Mesothelial cell of epicardium (in vitro differentiated cells): ENCODE measurements at places on chromosomes 7 and 10. TPM values are rescaled to one million over a fixed set of nuclear protein-coding genes. Genes with fewer than 3 reads are reported as not detected.

DNA sequence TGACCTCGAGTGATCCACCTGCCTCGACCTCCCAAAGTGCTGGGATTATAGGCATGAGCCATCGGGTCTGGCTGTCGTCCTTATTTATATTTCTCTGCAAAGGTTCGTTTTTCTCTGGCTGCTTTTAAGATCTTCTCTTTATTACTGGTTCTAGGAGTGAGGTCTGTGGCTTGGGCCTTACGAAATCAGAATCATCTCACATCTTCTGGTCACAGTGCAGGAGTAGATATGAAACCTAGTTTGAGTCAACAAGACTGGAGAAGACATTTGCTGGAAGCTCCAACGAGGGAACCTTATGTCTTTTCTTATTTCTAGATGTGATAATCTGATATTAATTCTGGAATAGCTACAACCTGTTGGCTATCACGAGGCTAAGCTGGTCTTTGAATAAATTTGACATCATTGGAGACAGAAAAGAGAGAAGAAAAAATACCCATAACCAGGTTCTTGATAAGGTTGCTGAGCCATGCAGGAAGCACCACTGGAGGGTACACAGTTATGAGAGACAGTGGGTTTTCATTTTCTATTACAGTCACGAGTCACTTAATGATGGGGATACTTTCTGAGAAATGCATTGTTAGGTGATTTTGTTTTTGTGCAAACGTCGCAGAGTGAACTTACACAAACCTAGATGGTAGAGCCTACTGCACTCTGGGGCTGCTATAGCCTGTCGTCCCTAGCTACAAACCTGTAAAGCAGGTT is 25.6 kb upstream of the IL15RA start:
- H3K27me3 ChIP-seq = peaks cover 53% of the 10 kb centered on the region
- no peaks in the 10 kb centered on the region for H3K36me3 ChIP-seq
- no peak overlapping the region for H3K27ac ChIP-seq
- no peak for DNase-seq

DNA sequence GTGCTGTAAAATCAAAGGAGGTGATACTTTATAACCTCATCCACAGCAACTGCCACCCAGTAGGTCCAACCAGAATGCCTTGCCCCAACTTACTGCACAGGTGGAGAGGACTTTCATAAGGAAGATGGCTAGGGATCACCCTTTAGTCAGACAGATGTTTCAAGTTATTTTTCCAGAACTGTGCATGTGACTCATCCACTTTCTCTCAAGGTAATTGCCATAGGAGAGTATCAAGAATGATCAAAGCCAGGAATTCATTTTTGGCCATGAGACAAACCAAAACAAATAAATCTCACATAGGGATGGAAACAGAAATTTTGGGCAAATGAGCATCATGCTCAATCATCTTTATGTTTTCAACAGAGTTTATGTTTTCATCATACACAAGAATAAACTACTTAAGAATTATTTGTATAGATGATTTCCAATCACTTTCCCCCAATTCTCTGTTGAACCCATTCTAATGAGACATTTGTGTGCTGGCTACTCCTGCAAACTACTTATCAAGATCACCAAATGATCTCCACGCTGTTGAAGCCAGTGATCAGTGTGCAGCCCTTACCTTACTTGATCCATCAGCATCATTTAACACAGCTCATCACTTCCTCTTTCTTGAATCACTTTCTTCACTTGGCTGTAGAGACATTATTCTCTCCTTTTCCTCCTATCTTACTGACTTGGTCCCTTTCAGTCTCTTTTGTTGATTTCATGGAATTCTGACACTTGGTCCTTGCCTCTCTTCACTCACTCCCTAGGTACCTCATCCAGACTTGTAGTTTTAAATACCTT is 74.0 kb downstream of the SLC16A9 start:
- H3K4me1 ChIP-seq = no peaks in the 10 kb centered on the region
- no peak overlapping the region for H3K27ac ChIP-seq
- H3K4me3 ChIP-seq = no peak overlapping the region
- no peaks in the 10 kb centered on the region for H3K36me3 ChIP-seq
- no peak for DNase-seq
- H3K27me3 ChIP-seq = peaks cover 4% of the 10 kb centered on the region

- H3K27ac ChIP-seq = no peak overlapping the region
- H3K36me3 ChIP-seq = peaks cover 43% of the 10 kb centered on the region
- H3K4me3 ChIP-seq = no peak overlapping the region
- H3K27me3 ChIP-seq = no peaks in the 10 kb centered on the region
- H3K4me1 ChIP-seq = peaks cover 16% of the 10 kb centered on the region
These were observed 620.9 kb downstream of the TNS3 start for GRCh38 chr7:46960970-46961369.

GRCh38 chr10:130430291-130430690 is 294.1 kb downstream of the GLRX3 start:
- no peaks in the 10 kb centered on the region for H3K36me3 ChIP-seq
- H3K27me3 ChIP-seq = peaks cover 14% of the 10 kb centered on the region
- no peak overlapping the region for H3K27ac ChIP-seq
- DNase-seq = no peak
- no peaks in the 10 kb centered on the region for H3K4me1 ChIP-seq
- H3K4me3 ChIP-seq = no peak overlapping the region

GRCh38 chr7:93559639-93560491 is 14.7 kb downstream of the CALCR start:
- no peaks in the 10 kb centered on the region for H3K36me3 ChIP-seq
- H3K27ac ChIP-seq = no peak overlapping the region
- no peak overlapping the region for H3K4me3 ChIP-seq

DNA sequence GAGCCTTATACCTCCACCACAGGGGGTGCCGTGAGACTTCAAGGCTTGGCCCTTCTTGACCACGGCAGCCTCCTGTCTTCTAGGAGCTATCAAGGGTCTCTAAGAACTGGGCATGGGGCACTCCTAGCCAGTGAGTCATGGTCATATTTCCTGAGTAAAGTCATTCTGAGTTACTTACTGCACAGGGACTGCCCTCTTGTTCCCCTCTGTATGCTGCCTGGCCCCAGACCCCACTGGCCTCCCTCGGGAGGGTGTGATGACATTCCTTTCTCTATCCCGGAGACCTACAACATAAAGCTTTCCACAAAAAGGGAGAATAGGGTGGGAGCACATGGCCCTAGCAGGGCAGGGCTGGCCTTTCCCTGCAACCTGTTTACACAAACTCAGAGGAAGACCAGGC is 21.4 kb downstream of the DPCD start:
- H3K27ac ChIP-seq = no peak overlapping the region
- H3K4me1 ChIP-seq = no peaks in the 10 kb centered on the region
- no peaks in the 10 kb centered on the region for H3K27me3 ChIP-seq
- H3K36me3 ChIP-seq = peaks cover 16% of the 10 kb centered on the region
- H3K4me3 ChIP-seq = no peak overlapping the region
- DNase-seq = no peak

- peaks cover 1% of the 10 kb centered on the region for H3K27me3 ChIP-seq
- H3K4me3 ChIP-seq = peak overlapping the region; percentile 92
- H3K27ac ChIP-seq = peak overlapping the region; percentile 92
- no peaks in the 10 kb centered on the region for H3K36me3 ChIP-seq
- DNase-seq = no peak
These were observed 46.0 kb upstream of the CDK1 start for GRCh38 chr10:60732198-60732806.

- peaks cover 3% of the 10 kb centered on the region for H3K4me1 ChIP-seq
- no peak overlapping the region for H3K27ac ChIP-seq
- peaks cover 21% of the 10 kb centered on the region for H3K27me3 ChIP-seq
- DNase-seq = no peak
These were observed 64.2 kb upstream of the PITRM1 start for GRCh38 chr10:3236644-3237404.

DNA sequence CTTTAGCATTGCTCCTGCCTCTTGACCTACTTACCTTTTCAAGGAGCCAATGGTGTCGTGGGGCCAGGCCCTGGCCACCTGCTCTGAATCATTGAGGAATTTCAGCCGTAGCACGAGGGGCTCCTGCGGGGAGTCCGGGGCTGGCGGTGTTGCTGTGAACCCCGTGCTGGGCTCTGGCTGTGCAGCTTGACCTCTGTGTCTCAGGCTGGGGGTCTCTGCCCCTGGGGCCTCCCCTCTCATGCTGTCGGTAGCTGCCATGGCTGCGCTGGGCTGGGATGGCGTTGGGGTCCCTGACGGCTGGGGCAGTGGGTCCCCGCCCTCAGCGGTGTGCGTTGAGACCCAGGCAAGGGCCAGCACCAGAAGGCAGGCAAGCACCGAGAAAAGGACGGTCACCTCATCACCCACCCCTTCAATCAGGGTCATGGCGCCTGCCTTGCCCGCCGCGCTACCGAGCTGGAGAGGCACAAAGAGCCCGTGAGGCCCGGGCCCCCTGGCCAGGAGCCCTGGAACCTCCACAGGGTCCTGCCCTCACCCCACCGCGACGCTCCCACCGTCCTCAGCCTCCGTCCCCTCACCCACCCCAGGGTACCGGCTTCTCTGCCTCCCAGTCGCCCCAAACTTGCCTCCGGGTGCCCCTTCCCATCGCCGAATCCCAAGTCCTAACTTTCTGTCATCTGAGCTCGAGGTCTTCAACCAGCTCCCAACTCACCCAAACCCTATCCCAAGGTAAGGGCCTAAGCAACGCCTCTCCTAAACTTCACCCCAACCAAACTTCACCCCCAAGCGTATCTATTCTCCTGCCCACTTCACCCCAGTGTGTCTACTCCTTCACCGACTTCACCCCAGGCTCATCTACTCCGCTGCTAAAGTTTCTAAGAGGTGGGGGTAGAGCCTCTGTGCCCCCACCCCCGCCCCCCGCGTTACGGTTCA is 887 bp downstream of the TMUB1 start:
- DNase-seq = no peak
- no peaks in the 10 kb centered on the region for H3K27me3 ChIP-seq
- H3K4me3 ChIP-seq = peak overlapping the region; percentile 72

GRCh38 chr10:88835910-88836221 is 15.8 kb downstream of the ANKRD22 start:
- DNase-seq = no peak
- H3K27me3 ChIP-seq = peaks cover 17% of the 10 kb centered on the region
- no peaks in the 10 kb centered on the region for H3K36me3 ChIP-seq
- H3K4me1 ChIP-seq = no peaks in the 10 kb centered on the region
- H3K4me3 ChIP-seq = no peak overlapping the region

DNA sequence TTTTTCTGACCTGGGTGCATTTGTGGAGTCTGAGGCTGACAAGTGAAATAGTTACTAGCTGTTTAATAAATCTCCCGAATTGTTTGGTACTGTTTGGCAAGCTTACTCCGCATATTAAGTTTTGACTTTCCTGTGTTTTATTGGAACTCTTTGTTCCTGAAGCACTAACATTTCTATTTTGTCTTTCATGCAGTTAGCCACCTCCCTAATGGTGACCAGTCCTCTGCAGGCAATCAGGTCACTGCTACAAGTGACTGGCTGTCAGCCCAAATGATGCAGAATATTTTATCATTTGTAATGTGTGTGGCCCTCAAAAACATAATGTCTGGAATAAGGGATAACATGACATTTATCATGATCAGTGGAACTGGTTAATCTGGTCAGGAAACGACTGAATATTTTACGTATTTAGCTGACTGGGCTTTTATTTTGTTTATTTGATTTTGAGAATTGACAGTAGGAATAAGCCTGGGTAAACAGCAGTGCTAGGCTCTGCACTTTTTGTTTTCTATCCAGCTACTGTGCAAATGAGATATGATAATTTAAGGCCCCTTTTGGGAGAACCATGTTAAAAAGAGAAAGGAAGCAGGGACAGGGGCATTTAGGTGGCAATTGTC is 82.9 kb downstream of the ST7 start:
- DNase-seq = no peak
- peaks cover 31% of the 10 kb centered on the region for H3K4me1 ChIP-seq
- no peak overlapping the region for H3K4me3 ChIP-seq
- H3K27ac ChIP-seq = peak overlapping the region; percentile 5
- H3K27me3 ChIP-seq = no peaks in the 10 kb centered on the region
- no peaks in the 10 kb centered on the region for H3K36me3 ChIP-seq

DNA sequence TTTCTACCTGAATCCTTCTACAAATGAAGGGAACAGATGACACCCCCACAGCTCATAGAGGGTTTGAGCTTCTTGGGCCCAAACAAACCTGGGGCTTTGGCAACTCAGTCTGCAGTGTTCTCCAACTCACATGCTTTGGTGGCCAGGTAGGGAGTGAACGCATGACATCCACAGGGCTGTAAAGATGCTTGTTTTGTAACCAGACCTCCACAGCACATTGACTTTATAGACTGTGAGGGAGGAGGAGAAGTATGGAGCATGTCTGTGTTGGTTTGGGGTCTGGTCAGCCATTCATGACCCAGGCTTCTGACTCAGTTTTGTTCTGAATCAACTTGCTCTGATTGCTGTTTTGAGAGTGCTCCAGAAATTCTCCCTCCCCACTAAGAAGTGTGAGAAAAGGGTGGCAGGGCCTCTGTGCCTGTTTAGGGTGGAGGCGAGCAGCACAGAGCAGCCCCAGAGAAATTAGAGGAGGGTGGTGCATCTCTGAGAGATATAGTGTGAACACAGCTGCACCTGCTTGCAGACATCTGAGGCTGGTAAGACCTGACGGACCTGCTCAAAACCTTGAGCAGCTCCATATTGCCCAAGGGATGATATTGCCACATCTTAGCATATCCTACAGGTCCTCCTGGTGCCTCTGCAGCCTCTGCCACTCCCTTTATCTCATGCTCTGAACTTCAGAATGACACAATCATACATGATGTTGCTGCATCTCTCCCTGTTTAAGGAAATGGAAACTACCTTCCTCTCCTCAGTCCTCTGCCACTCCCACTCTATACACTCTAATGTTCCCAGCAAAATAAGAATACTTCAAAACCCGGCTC is 287.7 kb downstream of the ABCA13 start:
- no peaks in the 10 kb centered on the region for H3K4me1 ChIP-seq
- H3K4me3 ChIP-seq = no peak overlapping the region
- H3K27me3 ChIP-seq = peaks cover 12% of the 10 kb centered on the region
- no peak for DNase-seq

- no peak overlapping the region for H3K4me3 ChIP-seq
- H3K27me3 ChIP-seq = no peaks in the 10 kb centered on the region
- H3K27ac ChIP-seq = no peak overlapping the region
- peaks cover 46% of the 10 kb centered on the region for H3K4me1 ChIP-seq
These were observed 500.6 kb downstream of the PARD3 start for GRCh38 chr10:34314457-34314856.

Gene CRPPA
- total RNA-seq = 4.0 to 4.4 TPM (median 4.1 TPM) in 3 replicates

Gene CPA2
- total RNA-seq = 0.54 to 0.73 TPM (median 0.72 TPM) in 3 replicates

Gene KCNMA1
- 38.4 to 44.0 TPM (median 41.3 TPM) in 3 replicates for total RNA-seq

Gene PON3
- not detected in 3 replicates for total RNA-seq

Gene FKBP6
- total RNA-seq = not detected in 3 replicates

Gene PAX2
- total RNA-seq = not detected in 3 replicates

Gene ZNF365
- not detected in 3 replicates for total RNA-seq
